Activated CD4-positive, alpha-beta T cell treated with anti-CD3 and anti-CD28 coated beads for 24 hours (primary cell): ENCODE measurements at places on chromosomes 11 and 22.

DNA sequence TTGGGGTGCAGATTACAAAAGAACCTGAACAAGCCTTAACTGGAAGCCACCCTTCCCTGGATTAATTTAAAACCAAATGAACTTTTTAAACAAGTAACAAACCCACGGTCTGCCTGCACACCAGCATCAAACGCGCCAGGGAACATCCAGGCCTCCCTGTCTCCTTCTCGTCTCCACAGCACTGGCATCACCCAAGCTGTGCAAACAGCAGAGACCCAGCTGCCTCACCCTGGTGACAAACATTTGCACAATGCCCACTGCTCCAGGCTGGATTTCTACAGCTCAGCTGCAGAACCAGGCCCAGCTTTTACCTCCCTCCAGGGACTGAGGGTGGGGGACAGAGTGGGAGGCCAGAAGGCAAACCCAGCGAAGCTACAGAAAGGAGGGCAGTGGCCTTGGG lies 7.0 kb downstream of the RPL3 start:
- DNase-seq = no peak

DNA sequence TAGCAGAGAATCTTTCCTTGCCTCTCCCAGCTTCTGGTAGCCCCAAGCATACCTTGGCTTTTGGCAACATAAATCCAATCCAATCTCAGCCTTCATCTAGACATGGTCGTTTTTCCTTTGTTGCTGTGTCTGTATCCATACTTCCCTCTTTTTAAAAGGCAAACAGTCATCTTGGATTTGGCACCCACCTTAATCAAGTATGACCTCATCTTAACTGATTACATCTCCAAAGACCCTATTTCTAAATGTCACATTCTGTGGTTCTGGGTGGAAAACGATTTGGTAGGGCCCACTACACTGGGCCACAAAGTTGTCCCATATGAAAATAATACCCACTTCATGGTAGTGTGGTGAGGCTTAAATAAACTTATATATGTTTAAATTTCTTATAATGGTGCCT lies 852 bp downstream of the BUD13 start:
- no peak for DNase-seq

DNA sequence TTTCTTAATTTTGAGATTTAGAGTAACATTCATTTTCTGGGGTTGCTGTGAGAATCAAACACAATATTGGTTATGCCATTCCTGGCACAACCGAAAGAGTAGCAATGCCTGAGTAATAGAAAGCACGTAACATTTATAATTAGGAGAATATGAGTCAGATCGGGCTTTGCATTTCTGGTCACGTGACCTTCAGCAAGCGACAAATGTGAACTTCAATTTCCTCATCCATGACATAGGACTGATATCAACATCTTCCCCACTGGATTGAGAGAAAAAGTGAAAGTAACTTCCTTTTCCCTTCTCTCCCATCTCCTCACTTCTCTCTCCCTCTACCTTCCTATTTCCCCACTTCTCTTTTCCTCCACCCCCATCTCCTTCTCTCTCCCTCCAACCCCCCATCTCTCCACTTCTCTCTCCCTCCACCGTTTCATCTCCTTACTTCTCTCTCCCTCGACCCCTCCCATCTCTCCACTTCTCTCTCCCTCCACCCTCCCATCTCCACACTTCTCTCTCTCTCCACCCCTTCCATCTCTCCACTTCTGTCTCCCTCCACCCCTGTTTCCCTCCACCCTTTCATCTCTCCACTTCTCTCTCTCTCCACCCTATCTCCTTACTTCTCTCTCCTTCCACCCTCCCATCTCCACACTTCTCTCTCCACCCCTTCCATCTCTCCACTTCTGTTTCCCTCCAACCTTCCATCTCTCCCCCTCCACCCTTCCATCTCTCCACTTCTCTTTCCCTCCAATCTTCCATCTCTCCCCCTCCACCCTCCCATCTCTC lies 33.5 kb upstream of the CAT start:
- no peak for DNase-seq

GRCh38 chr22:18973264-18974031 lies 37.4 kb upstream of the PRODH start:
- no peak for DNase-seq

GRCh38 chr11:129418039-129418438 lies 42.4 kb downstream of the BARX2 start:
- no peak for DNase-seq

DNA sequence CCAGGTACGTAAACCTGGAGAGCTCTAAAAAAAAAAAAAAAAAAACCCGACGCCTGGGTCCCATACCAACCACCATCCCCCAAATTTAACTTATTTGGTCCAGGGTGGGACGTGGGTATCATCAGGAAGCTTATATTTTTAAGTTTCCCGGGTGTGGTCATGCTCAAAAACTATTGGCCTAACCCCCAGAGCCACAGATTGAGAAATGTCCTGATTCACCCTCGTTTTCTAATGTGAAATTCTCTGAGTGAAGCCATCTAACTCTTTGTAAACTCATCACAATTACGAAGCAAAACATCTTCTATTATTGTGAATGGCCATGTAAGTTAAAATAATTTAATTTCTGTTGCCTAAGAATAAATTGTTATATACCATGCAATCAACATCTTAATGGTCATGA lies 29.6 kb downstream of the PAK1 start:
- DNase-seq = no peak

DNA sequence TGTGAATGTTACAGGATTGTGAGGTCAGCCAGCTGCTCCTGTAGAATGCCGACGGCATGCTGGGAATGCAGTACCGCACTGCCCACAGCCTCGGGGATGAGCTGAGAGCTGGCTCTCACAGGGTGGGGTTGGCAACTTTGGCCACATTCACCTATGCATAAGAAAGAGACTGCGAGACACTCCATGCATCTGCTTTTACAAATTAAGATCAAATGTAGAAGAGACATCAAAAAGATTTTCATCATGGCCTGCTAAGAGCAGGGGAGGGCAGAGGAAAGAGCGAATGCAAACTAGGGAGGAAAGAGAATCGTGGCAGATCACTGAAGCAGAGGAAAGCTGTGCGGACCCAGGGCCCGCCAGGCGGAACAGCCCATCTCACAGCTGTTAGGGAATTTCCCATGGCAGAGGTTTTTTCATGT lies 49.8 kb upstream of the SPATA19 start:
- DNase-seq = no peak

- no peak for DNase-seq
Observed at GRCh38 chr11:134132808-134133207, 63.9 kb downstream of the JAM3 start.

GRCh38 chr11:112195951-112196351 lies 20.6 kb downstream of the BCO2 start:
- no peak for DNase-seq

GRCh38 chr11:706439-706956 lies 467 bp downstream of the EPS8L2 start:
- no peak for DNase-seq

GRCh38 chr11:120688163-120688562 lies 176.6 kb downstream of the GRIK4 start:
- no peak for DNase-seq

DNA sequence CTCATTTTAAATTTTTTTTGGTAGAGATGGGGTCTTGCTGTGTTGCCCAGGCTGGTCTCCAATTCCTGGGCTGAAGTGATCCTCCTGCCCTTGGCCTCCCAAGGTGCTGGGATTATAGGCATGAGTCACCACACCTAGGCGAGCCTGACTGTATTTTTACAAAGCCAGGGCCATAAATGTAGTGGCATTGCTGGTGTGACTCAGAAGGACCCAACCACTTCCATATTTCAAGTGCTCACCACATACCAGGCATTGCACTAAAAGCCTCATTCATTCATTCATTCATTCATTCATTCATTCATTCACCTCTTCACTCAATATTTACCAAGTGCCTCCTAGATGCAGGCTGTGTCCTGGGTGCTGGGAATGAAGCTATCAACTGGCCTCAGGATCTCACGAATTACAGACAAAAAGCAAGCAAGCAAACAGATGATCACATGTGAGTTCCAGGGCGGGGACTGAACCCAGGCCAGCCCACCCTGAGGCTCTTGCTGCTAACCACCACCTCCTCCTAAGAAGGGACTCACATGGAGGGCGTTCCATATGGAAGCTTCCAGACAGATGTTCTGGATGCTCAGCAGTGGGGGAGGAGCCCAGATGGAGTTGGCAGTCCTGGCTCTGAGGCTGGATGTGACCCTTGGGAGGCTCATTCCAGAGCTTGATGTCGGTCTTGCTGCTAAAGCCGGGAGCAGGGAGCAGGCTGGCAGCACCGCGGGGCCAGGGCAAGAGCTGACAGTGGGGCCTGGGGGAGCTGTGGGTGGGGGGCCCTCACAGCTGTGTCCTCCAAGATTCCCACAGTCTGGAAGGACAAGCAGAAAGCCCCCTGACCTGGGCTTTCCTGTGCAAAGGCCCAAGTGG lies 158.8 kb downstream of the CTTN start:
- no peak for DNase-seq

- no peak for DNase-seq
Observed at GRCh38 chr11:92946707-92947106, 22.7 kb upstream of the MTNR1B start.

- DNase-seq = no peak
Observed at GRCh38 chr11:69131644-69132300, 24.0 kb upstream of the SMIM38 start.

DNA sequence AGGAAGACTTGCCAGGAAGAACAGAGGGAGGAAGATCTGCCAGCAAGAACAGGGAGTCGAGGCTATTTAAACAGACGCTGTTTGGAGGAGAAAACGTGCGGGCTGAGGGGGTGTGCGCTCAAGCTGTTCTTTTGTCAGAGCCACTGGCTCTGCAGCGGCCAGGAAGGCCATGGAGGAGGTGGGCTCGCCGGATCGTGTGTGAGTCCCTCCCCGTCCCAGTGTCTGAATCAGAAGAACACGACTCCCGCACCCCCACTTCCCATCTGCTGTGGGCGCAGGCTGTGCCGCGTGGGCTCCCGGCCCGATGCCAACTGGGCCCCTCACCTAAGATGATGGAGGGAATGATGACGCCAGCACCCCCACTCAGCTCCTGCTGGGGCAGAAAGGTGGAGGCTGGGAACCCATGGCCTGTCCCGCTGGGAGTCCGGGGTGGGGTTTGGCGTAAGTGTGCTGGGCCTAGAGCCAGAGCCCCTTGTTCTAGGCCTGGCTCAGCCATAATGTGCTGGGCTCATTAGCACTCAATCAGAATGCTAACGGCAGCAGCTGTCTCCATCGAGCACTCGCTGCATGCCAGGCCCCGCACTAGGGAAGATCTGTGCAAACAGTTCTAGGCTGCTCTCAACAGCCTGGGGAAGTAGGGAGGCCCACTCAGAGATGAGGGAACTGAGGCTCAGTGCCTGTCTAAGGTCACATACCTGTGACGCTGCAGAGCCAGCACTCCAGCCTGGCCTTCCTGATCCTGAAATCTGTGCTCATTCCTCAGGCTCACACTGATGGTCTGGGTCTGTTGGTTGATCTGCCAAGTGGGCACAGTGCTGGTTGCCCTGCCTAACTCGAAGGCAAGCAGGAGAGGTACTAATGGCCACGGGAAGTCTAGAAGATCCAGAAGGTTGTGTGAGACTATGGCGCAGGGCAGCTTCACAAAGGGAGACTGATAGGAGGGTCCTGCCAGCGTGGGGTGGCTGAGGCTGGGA lies 11.5 kb downstream of the NPTXR start:
- DNase-seq = no peak

DNA sequence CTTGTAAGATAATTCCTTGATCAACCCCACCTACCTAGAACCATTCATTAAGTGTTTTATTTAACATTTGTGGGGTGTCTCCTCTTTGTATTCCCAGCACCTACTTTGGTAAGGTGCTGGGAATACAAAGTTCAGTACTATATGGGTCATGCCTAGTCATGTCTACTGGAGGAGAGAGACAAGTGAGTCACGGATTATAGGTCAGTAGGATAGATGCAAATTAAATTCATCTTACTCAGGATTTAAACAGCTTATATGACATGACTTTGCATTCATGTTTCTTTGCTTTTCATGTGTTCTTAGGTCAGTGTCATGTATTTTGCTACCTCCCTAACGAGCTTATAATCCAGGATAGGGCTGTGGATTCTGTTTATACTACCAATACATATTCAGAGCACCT lies 3.4 kb upstream of the FADS1 start:
- no peak for DNase-seq

DNA sequence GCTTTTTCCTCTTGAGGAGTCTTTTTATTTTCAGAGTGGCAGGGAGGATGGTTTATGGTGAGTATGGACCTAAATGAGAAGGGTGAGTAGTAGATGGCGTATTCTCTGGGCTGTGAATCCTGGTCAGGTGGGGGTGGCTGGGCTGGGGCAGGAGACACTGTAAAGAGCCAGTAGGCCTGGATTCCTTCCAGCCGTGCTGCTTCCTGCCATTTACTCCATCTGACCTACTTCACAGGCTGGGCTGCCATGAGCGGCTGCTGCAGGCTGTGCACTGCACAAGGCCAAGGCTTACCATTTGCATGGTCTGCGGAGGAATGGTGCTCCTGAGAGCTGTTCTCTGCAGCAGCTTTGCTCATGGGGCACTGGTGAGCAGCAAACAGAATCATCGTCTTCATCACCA lies 297.6 kb downstream of the KIRREL3 start:
- no peak for DNase-seq

- DNase-seq = no peak
Observed at GRCh38 chr22:31952094-31952401, 7.7 kb downstream of the YWHAH start.

DNA sequence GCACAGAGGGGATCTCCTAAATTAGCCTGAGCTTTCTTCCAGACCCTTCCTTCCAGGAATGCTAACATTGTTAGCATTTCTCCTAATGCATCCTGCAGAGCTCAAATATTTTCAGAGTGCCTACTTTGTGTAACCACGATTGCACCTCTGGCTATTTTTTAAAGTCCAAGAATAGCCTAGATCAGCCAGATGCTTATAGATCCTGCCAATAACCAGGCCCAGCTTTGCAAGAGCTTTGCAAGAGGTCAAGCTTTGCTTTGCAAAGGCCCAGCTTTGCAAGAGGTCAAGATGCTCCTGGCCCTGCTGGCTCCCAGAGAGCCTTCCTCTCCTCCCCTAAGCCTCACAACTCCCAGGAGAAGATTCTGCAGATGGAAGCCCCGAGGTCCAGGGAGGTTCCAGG lies 491.9 kb downstream of the MN1 start:
- no peak for DNase-seq

GRCh38 chr11:88308576-88308975 lies 29.0 kb downstream of the CTSC start:
- no peak for DNase-seq

DNA sequence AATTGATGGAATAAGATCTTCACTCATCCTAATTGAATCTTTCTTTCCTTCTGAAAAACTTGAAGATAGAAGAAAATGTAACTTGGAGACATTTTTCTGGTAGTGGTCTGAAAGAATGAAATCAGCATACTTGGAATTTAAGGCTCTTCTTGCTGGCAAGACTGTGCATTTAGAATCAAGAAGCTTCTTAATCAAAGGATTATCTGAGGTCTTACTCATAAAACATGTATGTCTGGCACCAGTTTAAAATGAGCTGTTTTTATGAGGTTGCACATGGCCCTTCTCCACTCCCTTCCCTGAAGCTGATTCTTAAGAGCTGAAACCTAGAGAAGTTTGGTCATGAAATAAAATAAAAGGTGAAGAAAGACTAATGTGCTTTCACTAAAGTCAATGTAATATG lies 77.3 kb downstream of the ARHGEF12 start:
- no peak for DNase-seq

DNA sequence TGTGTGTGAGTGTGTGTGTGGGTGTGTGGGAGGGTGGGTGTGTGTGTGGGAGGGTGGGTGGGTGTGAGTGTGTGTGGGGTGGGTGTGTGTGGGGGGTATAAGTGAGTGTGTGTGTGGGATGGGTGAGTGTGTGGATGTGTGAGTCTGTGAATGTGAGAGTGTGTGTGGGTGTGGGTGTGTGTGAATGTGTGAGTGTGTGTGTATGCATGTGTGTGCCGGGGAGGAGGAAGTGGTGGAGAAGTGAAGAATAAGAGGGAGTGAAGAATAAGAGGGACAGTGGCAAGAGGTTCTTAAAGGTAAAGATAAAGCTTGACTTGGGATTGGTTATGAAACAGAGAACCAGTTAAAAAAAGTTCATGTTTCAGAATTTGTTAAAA lies 54.0 kb downstream of the PRR5L start:
- DNase-seq = no peak
